Esophagus squamous epithelium (tissue), 5 donors: ENCODE measurements at places on chromosomes 2 and 18.

DNA sequence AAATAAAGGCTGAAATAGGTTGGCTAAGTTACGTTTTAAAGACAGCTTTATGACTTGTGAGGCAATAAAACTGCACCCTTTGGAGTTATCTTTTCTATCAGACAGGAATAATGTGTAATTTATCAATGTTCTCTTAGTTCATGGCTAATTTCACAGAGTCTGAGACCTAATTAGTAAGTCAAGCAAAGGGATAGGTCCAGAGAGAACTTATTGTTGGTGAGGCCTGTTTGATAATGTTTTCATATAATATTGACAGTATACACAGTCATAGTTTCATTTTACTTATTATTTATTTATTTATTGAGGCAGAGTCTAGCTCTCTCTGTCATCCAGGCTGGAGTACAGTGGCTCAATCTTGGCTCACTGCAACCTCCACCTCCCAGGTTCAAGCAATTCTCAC, 1.9 kb upstream of the IL36RN start:
- no peak for DNase-seq

DNA sequence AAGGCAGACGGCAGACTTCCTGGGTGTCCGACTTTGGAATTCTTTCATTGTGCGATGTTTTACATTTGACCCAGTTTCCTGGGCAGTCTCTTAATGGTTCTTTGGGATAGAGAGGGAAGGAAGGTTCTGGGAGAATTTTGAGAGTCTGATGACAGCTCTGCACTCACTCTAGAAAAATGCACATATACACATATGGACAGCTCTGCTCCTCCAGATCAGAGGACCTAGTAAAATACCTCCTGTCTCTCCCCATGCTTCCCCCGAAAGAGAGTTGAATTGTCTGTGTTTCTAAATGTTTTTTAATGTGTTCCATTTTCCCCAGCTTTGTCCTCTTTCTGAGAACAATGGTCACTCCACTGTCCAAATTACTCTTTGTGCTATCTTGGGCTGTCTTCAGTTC, 102.0 kb upstream of the CXCR4 start:
- no peak for DNase-seq

GRCh38 chr2:239775623-239776435, 249.3 kb downstream of the NDUFA10 start:
- DNase-seq, result no peak

DNA sequence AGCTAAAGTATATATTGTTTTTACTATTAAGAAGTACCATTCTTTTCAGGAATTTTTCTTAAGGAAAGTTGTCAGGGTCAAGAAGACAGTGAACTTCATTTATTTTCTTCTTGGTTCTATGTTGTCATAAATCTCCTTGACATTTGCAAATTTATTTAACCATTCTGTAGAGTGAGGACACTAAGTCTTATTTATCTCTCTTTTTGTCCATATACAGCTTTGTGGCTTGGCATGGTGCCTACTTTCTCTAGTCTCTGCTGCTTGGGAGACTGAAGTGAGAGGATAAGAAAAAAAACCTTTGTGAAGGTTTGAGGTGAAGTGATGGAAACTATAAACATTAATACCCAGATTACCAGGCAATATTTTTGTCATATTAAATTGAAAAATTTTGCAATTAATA, 1389.4 kb downstream of the SUCLG1 start:
- no peak for DNase-seq

- DNase-seq, result no peak
Observed at GRCh38 chr2:3575534-3576262, 638 bp downstream of the RPS7 start.

DNA sequence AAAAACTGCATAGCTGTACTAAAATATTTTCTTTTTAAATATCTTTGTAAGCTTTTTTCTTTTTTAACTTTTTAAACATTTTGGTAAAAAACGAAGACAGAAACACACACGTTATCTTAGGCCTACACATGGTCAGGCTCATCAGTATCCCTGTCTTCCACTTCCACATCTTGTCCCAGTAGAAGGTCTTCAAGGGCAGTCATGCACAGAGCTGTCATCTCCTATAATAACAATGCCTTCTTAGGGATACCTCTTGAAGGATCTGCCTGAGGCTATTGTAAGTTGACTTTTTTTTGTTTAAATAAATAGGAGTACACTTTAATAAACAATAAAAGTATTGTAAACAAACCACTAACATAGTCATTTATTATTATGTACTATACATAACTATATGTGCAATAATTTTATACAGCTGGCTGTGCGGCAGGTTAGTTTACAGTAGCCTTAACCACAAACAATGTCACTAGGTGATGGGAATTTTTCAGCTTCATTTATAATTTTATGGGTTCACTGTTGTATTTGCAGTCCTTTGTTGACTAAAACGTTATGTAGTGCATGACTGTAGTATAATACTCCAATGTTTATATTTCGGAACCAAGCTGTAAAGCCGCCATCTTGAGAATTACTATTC, 124.4 kb downstream of the MAP4K4 start:
- DNase-seq, result no peak

GRCh38 chr2:154603682-154604081, 94.8 kb upstream of the KCNJ3 start:
- DNase-seq, result no peak

- no peak for DNase-seq
Observed at GRCh38 chr2:88637464-88637863, 10.2 kb upstream of the EIF2AK3 start.

GRCh38 chr2:235856151-235856854, 311.9 kb downstream of the GBX2 start:
- no peak for DNase-seq

GRCh38 chr18:23257137-23257536, 121.9 kb downstream of the CABLES1 start:
- no peak for DNase-seq

- DNase-seq, result no peak
Observed at GRCh38 chr2:8659092-8659734, 22.6 kb upstream of the ID2 start.

DNA sequence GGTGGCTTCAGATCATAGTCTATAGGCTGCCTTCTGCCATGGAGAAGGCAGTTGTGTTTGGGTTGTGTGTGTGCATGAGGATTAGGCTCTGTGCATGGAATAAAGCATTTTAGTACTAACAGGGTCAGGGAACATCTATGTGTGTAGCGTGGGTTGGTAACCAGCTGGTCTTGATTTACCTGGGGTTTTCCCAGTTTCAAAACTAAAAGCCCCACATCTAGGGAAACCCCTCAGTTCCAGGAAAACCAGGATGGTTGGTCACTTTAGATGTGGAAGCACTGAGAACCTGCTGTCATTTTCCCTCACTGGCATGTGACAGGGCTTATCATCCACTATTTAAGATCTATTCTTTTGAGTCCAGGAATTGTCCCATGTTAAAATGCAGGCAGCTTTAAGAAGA, 116.3 kb downstream of the POLE4 start:
- no peak for DNase-seq

DNA sequence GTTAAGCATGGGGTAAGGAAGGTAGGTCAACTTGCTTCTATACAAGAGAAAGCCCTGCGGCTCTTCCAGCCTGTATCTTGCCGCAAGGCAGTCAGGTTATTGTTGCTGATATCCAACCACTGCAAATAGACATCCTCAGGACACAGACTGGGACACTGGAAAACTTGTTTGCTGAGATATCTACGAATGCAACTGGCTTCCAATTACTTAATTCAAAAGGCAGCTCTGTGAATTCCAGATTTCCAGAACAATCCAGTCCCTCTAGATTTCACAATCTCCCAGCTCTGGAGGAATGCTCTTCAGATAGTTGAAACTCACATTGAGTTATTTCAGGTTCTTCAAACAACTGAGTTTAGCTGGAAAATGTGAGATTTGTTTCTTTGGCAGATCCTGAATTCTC, 34.6 kb upstream of the SP9 start:
- DNase-seq, result no peak

DNA sequence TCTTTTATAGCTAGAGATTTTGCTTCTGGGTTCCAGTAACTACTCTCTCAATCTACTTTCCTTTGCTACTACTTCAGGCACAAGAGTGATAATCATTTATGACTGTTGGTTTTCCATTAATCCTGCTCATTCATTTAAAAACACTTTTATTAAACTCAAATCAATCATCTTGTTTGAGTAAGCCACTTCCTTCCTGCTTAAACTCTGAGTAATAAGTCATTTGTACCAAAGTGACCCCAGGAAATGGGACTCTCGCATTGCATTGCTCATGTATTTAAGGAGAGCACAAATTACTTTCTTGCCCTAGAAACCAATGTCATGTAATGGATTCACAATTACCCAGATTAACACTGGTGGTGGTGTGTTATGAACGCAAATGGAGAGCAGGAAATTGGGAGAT, 270.7 kb upstream of the HNMT start:
- no peak for DNase-seq

DNA sequence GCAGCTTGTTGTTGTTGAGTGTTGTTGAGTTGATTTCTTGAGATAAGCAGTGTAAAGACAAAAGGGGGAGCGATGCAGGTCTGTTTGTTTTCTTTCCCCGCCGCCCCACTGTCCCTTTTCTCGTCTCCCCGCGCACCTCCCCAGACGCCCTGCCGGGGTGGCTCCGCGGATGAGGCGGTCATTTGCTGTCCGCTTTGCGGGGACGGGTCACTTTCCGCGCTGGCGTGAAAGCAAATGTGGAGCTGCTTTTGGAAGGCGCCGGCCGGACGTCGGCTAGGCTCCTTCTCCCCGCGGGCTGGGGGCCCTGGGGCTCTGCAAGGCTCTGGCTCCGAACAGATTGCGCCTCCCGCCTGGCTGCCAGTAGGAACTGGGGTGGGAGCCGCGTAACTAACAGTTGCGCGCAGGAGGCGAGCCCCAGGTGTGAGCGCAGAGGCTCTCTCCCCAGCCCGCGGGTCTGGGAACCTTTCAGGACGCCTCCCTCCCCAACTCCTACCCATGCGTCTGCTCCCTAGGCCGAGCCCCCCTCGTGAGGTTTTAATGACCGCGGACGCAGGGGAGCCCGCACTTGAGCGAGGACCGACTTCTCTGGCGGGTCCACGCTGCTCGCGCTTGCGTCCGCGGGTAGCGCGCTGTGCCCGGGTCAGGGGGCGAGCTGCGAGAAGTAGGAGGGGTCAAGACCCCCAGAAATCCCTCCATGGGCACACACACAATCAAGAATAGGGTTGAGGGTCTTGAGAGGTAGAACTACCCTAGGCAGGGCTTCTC, 146.6 kb downstream of the MEIS1 start:
- DNase-seq, result no peak

DNA sequence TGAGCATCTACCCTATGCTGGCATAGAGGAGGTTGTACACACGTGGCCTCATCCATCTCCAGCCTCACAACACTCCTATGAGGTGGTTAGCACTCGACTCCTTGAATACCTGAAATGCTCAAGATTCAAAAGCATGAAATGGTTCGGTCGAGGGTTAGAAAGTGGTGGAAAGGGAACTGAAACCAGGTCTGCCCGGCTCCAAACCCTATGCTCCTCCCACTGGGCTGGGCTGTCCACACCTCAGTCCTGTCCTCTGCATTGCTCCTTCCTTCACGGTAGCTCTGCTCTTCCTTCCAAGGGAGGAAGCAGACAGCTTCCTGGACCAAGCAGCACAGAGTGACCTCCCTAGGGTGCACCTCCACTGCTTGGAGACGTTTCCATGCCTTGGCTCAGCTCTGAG, 565.2 kb upstream of the ID2 start:
- DNase-seq, result no peak

GRCh38 chr2:41836948-41837347, 210.9 kb upstream of the PKDCC start:
- no peak for DNase-seq

DNA sequence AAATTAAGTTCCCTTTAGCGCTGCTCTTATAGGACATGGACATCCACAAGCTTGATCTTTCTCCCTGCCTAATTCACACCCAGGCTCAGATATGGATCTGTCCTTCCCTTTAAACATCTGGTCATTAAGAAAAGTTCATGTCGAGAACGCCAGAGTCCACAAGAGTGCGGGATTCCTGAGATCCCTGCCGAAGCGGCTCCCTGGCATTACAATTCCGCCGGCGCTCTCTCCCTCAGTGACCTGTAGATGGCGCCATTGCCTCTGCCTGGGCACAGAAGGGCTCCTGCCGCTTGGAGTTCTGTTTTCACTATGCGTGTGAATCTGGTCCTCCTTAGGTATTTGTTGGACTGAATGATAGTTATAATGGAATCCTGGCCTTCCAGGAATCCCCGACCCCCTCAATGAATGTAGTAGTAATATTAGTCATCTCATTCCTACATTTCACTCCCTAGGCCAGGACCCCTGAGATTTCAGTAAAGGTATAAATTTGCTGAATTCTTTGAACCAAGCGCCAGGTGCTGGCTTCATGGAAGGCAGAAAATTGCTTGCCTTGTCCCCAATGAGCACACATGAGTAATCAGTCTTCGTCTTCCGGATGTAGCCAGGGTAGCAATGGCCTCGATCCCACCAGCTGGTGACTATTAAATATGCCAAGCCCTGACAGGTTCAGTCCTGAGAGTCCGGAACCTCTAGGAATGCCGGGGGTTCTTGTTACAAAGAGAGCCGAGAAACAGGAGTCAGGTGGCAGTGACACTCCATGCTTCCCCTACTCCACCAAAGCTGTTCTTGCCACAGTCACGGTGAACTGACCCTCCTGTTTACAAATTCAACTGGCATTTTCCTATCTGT, 26.4 kb upstream of the CD207 start:
- no peak for DNase-seq

DNA sequence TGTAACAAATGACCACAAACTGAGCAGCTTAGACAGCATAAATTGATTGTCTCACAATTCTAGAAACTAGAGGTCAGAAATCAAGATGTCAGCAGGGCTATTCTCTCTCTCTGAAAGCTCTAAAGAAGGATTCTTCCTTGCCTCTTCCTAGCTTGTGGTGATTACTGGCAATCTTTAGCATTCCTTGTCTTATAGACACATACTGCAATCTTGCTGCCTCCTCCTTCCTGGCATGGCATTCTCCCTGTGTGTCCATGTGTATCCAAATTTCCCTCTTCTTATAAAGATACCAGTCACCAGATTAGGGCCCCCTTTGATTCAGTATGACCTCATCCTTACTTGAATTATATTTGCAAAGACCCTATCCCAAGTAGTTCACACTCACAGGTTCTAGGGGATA, 2.3 kb downstream of the ASB3 start:
- DNase-seq, result no peak

GRCh38 chr18:63177919-63178821, 141.4 kb downstream of the BCL2 start:
- DNase-seq, result no peak

DNA sequence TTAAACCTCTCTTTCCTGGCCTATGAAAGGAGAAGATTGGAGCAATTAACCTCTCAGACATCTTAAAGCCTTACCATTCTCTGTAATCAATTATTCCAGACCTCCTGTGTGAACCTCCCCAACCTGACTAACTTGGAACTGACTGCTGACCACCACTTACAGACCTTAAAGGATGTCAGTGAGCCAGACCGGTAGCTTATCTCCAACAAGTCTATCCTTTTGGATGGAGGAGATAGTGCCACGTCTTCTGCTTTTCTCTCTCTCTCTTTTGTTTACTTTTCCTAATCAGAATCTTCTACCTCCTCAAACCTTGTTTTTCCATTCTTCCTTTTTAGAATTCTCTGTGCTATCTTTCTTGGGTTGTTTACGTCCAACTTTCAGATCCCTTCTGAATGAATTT, 57.2 kb downstream of the LRRTM1 start:
- DNase-seq, result no peak

GRCh38 chr2:228669690-228670089, 488.2 kb upstream of the SPHKAP start:
- DNase-seq, result no peak

- no peak for DNase-seq
Observed at GRCh38 chr2:218888341-218888740, 7.7 kb downstream of the WNT10A start.

GRCh38 chr18:8871489-8871888, 166.1 kb downstream of the MTCL1 start:
- no peak for DNase-seq

- no peak for DNase-seq
Observed at GRCh38 chr2:234348081-234348480, 148.8 kb downstream of the ARL4C start.
